Myometrial cell (primary cell): ENCODE measurements at places on chromosomes 5 and 9. TPM values are rescaled to one million over a fixed set of nuclear protein-coding genes. Genes with fewer than 3 reads are reported as not detected.

MAN2A1 gene
- total RNA-seq = 48.4 and 49.8 TPM in 2 replicates

MFAP3 gene
- 24.8 and 32.6 TPM in 2 replicates for total RNA-seq

ASS1 gene
- 85.3 and 85.4 TPM in 2 replicates for total RNA-seq

MACIR gene
- total RNA-seq = 16.0 and 16.7 TPM in 2 replicates

MLANA gene
- not detected in 2 replicates for total RNA-seq

ZNF462 gene
- 5.0 and 6.1 TPM in 2 replicates for total RNA-seq

ARL10 gene
- 2.0 and 3.4 TPM in 2 replicates for total RNA-seq

PDLIM4 gene
- 77.1 and 84.2 TPM in 2 replicates for total RNA-seq

SPIN1 gene
- total RNA-seq = 52.5 and 64.5 TPM in 2 replicates
